HepG2 (cell line): ENCODE measurements at places on chromosomes 4 and X. TPM values are rescaled to one million over a fixed set of nuclear protein-coding genes. Genes with fewer than 3 reads are reported as not detected.

DNA sequence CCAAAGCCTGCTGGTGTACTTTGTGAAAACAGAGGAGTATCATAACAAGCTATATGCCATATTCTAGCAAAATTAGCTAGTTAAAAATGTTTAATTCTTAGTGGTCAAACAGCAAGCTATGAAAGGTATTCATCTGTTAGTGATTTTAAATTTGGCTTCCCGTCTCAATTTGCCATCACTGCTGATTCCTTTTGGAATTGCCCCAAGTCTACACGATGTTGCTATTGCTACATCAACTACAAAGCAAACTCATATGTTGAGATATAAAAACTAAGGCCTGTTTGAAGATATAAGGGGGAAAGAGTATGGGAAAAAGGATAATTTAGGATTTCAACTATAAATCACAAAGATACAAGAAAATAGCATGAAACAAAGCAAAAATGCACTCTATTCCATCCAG is 146.1 kb downstream of the COL25A1 start:
- no peaks in the 10 kb centered on the region for H3K27me3 ChIP-seq
- no peaks in the 10 kb centered on the region for H3K4me1 ChIP-seq
- no peak overlapping the region for H3K27ac ChIP-seq
- no peaks in the 10 kb centered on the region for H3K36me3 ChIP-seq

The BTC gene
- polyA plus RNA-seq: not detected in 2 replicates

The WDR17 gene
- not detected in 2 replicates for polyA plus RNA-seq

DNA sequence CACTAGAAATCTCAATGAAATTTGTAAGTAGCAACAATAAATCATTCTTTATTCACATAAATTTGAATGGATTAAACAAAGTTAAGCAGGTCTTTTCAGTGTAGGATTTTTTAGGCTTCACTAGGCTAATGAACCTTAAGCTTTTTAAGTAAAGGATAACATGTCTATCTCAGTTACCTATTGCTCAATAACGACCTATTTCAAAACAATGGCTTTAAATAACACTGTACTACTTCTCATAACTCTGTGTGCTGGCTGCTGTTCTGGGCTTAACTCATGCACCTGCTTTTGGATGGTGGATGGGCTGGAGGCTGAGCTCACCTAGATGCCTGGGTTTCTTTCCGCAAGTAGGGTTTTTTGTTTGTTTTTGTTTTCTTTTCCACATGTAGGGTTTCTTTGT is 495.0 kb upstream of the SLIT2 start:
- DNase-seq: no peak
- H3K4me3 ChIP-seq: no peak overlapping the region
- H3K27ac ChIP-seq: no peak overlapping the region
- H3K27me3 ChIP-seq: no peaks in the 10 kb centered on the region
- no peaks in the 10 kb centered on the region for H3K4me1 ChIP-seq
- H3K36me3 ChIP-seq: no peaks in the 10 kb centered on the region

DNA sequence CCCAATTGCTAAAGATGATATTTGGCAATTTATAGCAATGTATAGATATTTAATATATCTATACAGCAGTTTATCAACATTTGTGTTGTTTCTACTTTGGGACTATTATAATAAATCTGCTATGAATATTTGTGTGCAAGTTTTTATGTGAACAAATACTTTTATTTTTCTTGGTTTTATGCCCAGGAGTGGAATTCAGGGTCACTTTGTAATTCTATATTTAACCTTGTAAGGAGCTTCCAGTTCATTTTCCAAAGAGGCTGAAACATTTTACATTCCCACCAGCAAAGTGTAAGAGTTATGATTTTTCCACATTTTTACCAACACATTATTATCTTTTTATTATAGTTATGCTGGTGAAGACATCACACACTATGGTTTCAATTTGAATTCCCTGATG is 801.3 kb downstream of the PCDH18 start:
- no peaks in the 10 kb centered on the region for H3K4me1 ChIP-seq
- no peak overlapping the region for H3K4me3 ChIP-seq
- no peaks in the 10 kb centered on the region; the same call in 1 of the 2 replicates for H3K27me3 ChIP-seq
- no peak for DNase-seq

The MAGEC2 gene
- polyA plus RNA-seq: not detected in 2 replicates
